ENCODE measurements at places on chromosomes 16 and 17.

- DNase-seq: no peak
Measured at GRCh38 chr17:13705221-13705620, 103.5 kb upstream of the HS3ST3A1 start.

DNA sequence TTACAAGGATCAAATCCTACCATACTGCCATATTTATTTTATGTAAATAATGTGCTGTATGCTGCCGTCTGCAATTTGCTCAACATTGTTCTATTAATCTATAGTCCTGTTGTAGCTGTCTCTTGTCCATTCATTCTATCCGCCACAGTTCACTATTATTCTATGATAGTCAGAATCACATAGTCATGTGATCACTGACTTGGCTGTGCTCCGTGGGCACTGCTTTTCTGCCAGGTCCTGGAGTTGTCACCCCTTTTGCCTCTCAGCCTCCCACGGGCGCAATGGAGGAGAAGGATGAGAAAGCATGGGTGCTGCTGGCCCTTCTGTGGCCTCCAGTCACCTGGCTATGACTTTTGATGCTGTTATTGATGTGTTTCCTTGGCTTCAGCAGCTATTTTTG, 37.3 kb upstream of the ANKFY1 start:
- no peak for DNase-seq

GRCh38 chr17:76714822-76715495, 4.2 kb upstream of the MXRA7 start:
- DNase-seq: peak; percentile 77

- no peak for DNase-seq
Measured at GRCh38 chr17:60524463-60525327, 1.3 kb downstream of the APPBP2 start.

DNA sequence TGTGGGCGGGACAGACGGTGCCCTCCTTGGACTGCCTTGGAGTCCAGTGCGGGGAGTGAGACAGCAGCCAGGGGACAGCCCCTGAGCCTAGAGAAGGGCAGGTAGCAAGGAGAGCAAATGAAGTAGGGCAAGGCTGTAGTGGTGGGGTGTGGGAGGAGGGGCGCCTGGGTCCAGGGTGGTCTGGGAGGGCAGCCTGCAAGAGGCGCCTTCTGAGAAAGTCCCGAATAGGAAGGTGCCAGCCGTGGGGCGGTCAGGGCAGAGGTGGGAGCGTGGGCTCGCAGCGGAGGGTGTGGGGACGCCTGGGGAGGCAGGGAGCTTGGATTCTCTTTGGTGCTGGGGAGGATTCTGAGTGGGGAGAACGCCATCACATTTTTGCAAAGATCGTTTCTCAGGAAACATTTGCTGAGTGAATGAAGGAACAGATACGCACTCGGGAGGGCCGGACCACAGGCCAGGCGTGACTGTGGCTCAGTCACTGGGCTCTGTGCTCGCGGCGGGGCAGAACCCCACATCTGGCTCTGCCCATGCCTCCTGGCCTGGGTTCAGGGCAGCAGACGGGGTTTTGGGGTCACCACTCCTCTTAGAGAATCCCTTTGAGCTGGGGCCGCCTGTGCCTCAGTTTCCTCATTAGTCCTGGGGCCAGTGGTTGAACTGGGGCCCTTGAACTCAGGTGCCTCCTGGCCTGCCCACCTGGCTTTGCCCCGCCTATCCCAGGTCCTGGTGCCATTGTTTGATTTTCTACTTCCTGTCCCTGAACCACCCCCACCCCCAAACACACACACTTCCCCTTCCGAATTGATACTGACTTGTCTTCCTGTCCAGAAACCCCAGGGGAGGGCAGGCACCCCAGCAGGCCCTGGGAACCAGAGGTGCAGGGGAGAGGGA, 4.2 kb downstream of the SNN start:
- DNase-seq: no peak
